ENCODE measurements at places on chromosomes 11 and 22.

DNA sequence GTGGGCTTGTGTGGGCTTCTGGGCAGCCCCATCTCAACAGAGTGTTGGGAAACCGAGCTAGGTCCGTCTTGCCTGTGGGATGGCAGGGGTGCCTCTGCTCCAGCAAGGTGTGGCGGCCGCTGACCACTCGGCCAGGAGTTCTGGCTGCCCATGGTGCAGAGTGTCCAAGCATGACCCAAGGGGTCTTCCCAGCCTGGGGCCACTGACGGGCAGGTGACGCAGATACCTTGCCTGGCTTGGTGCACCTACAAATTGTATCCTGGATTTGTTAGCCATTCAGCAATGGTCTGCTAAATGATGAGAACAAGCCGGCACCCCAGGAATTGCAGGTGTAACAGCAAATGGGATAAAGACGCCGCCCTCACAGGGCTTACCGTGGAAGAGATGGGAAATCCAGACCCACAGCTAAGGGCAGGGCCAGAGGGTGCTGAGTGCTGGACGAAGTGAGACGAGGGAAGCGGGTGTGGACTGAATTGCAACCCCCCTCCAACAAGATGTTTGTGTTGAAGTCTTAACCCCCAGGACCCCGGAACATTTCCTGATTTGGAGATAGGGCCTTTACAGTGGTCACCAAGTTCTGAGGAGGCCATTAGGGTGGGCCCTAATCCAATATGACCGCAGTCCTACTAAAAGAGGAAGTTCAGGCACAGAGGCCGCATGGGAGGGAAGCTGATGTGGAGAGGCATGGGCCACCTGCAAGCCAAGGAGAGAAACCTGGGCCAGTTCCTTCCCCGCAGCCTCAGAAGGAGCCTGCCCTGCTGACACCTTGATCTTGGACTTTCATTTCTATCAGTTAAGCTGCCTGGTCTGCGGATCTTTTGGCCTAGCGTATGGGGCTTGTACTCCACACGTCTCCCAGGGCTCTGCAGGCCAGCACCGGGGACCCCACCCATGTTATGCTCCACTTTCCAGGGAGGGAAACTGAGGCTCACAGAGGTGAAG lies 45.2 kb upstream of the LINC01488 start:
- DNase-seq: no peak

GRCh38 chr11:120354068-120354467 lies 17.9 kb downstream of the ARHGEF12 start:
- DNase-seq: no peak

GRCh38 chr11:2645779-2646118 lies 54.0 kb downstream of the KCNQ1OT1 start:
- no peak for DNase-seq

GRCh38 chr11:31809857-31810778 lies 1.0 kb downstream of the PAX6 start:
- DNase-seq: no peak

DNA sequence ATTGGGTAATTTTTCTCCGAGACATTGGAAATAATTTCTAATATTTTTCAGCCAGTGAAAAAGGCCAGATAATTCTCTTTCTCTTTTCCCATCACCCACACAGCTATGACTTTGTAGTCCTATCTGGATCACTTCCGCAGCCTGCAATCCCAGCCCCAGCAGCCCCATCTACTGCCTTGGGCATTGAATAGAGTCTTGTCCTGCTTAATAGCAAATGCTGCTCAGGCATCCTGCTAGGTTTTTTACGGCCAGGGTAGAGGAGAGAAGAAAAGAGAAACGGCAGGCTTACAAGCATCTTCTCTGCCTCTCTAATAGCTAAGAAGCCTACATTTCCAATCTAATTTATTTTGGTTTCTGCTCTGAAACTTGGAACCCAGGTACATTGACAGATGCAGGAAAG lies 154.3 kb upstream of the B3GAT1 start:
- no peak for DNase-seq

GRCh38 chr11:67006029-67006884 lies 16.7 kb upstream of the SYT12 start:
- no peak for DNase-seq

DNA sequence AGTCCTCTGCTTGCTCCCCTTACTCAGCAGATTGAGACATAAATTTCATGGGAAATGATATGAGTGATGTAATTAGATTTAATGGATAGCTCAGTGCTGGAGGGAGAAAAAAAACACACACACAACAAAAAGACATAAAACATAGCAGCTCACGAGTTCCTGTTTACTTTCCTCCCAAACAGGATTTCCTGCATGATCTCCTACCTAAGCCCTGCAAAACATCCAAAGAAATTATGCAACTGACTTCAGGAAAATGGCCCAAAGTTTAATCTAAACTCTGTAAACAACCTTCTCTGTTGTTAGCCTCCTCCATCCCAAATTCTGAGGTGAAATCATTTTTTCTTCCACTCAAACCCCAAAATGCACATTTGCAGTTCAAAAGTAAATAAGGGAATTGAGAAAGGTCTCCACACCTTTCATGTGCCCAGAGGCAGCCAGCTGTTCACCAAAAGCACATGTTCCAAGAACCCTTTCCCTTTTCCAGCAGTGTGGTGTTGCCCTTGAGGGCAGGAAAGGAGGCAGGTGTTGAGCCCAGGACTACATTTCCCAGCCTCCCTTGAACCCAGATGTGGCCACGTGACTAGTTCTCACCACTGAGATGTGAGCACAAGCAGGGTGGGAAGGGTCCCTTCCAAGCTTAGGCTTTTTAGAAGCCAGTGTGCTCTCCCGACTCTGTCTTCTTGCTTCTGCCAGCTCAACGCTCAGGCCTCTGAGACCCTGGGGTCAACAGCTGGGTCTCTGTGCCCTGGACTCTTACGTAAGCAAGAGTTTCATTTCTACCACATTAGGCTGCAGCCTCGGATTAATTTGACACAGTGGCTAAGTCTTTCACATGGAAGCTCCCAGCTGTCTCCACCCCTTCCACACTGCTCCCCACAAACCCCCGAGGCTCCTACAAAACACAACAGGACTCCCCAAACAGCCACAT lies 301.2 kb downstream of the CTTN start:
- DNase-seq: no peak

DNA sequence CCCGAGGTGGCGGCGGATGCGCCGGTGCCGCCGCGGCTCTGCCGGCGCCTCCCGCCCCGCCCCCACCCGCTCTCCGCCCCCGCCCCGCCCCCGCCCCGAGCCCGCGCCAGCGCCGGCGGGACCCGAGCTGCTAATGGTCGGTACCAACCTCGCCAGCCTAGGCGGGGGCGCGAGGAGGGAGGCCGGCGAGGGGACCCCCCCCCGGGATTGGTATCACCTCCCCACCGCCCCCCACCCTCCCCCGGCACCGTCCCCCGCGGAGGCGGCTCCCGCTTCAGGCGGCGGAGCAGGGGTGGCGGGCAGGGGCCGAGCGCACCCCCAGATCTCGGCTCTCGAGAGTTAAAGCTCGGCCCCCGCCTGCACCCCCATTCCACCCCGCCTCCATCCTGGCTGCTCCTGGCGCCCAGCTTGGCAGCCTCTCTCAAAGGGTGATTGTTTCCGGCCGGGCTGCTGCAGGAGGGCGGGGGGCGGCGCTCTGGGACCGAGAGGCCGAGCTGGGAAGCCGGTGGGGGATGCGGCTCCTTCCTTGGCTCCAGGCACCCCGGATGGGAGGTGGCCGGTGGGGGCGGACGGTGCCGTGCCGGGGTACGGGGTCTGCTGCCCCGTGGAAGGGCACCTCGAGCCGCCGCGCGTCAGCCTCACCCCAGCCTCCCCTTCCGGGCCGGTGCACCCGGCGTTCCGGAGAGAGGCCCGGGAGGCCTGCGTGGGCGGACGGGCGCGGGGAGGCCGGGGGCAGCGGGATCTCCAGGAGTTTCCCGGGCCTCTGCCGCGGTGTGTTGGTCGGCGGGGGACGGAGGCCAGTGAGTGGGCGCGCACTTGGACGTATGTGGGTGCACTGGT lies at the start of gene B3GAT1:
B3GAT1 (minus strand) TSS at position 40 of the 840 bp plus-strand sequence. CDS start 24,583 bp downstream, outside the sequence.
- no peak for DNase-seq

DNA sequence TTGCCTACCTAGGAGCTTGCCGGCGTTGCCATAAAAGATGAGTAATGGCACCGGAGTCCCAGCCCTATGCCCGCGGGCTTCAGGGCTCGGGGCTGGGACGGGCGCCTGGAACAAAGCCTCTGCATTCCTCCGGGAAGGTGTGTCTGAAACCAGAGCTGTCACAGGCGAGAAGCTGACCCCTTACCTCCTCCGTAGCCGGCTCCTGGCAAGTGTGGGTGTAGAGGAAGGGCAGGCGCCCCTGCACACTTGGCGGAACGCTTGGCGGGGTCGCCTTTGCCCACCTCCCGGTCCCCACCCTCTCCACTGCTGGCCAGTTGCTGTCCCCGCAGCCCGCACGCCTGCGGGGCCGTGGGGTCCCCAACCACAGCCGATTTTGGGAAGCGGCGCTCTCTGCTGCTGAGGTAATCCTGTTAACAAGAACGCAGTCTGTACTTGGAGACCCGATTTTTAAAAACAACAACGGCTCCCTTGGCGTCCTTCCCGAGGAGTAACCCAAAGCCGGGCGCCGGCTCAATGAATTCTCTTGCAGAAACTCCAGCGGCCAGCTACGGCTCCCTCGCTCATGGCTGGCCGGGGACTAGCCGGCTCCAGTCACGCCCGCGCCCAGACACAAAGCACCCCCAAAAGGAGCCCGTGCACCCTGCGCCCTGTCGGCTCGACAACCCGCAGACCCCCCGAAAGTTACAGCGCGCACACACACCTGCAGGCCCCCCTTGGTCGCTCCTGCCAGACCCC lies 89.2 kb downstream of the PLEKHA7 start:
- no peak for DNase-seq

GRCh38 chr11:69899957-69900821 lies 81.0 kb upstream of the FGF3 start:
- DNase-seq: no peak

- no peak for DNase-seq
Observed at GRCh38 chr22:45772743-45773142, 101.1 kb downstream of the ATXN10 start.

DNA sequence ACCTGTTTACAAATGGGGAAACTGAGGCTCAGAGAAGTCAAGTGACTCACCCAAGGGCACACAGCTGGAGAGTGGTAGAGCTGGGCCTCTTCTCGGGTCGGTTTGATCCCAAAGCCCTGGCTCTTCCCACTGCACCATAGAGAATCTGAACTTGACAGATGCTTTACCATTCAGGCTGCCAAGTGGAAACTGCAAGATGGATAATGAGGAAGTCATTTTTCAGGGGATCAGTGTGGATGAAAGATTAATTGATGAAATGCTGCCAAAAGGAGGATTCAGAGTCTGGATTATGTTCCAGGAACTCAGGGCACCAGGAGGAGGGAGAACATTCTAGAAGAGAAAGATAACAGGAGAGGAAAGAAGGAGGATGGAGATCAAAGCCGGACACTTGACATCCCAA lies 185.9 kb upstream of the ZBED5 start:
- DNase-seq: no peak

- DNase-seq: no peak
Observed at GRCh38 chr11:72209101-72209500, 7.5 kb upstream of the FOLR2 start.

GRCh38 chr11:34631737-34632104 lies 10.8 kb downstream of the EHF start:
- no peak for DNase-seq

GRCh38 chr22:35903571-35904335 lies 124.9 kb downstream of the RBFOX2 start:
- no peak for DNase-seq

GRCh38 chr22:29747832-29748231 lies 19.0 kb downstream of the ZMAT5 start:
- no peak for DNase-seq

GRCh38 chr22:32023251-32023827 lies 19.7 kb upstream of the SLC5A1 start:
- DNase-seq: no peak

DNA sequence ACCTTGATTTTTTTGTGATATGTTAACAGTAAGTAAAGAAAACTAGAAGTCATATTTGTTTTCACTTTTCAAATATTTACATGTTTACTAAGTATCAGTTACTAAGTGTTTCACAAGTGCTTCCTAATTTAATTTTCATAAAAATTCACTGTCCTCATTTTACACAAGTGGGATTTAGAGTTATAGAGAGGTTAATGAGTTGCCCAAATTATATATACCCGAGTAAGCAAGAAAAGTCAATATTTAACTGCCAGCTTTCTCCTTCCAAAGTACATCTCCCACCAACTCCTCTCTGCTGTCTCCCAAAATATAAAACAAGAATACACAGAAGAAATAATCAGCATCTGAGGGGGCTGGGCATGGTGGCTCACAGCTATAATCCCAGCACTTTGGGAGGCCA lies 896.7 kb upstream of the ANO3 start:
- DNase-seq: no peak

- no peak for DNase-seq
Observed at GRCh38 chr11:24514219-24514594, 17.4 kb downstream of the LUZP2 start.

DNA sequence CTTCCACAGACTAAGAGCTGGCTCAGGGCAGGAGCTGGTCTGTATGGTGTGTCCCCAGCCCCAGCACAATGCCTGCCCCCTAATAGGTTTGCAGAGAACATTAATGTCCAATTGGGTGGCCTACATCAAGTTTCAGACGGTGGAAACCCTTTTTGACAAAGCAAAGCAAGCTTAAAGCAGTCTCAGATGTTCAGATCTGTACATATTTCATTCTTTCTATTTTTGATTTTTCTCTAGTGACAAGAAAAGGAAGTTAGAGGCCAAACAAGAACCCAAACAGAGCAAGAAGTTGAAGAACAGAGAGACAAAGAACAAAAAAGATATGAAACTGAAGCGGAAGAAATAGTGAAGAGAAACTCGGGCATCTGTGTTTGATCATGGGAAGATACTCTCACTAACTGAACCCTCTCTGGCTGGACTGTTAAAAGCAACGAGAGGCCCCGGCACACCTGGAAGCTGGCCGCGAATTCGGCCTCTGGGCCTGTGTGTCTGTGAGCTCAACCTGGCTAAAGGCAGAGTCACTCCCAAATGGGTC lies 40.5 kb downstream of the NAT10 start:
- no peak for DNase-seq

DNA sequence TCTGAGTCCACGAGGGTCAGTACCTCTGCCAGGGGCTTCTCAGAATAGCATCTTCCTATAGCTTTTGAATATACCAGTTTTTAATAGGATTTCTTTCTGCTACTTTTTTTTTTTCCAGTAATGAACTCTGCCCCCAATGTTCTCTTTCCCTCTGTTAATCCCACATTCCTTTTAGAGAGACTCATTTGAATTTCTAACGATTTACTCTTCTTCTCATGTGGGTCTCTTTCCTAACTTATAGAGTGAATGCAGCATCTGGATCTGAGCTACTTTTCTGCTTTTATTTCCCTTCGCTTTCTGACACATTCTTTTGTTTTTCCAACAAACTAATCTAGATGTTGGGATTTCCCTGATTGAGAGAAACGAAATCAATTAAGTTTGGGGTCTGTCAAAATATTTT lies 71.4 kb downstream of the INSC start:
- no peak for DNase-seq

GRCh38 chr22:25714739-25715138 lies 27.2 kb upstream of the MYO18B start:
- DNase-seq: no peak

DNA sequence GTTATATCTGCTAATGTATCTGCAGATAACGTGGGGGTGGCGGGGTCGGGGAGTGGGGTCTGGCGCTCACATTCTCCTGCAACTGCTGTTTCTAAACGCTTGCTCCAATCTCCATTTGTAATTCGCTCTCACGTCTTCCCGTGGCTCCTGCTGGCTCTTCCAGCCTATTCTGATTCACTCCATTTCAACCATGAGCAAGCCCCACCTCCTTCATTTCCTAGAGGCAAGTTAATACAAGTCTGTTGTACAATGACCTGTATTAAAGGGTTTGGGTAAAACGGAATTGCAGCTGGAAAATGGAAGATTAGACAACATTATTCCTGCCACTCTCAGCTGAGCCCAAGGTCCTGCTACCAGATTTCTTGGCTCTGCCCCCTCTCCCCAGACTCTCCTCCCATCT lies 132.3 kb downstream of the CSNK2A3 start:
- DNase-seq: no peak

- no peak for DNase-seq
Observed at GRCh38 chr22:32204040-32204855, 625 bp downstream of the RFPL2 start.

Measured in activated CD4-positive, alpha-beta T cell treated with anti-CD3 and anti-CD28 coated beads, Interleukin-2, amount 50 U/mL, for 24 hours (primary cell).